ENCODE measurements at places on chromosomes 5 and 9.

DNA sequence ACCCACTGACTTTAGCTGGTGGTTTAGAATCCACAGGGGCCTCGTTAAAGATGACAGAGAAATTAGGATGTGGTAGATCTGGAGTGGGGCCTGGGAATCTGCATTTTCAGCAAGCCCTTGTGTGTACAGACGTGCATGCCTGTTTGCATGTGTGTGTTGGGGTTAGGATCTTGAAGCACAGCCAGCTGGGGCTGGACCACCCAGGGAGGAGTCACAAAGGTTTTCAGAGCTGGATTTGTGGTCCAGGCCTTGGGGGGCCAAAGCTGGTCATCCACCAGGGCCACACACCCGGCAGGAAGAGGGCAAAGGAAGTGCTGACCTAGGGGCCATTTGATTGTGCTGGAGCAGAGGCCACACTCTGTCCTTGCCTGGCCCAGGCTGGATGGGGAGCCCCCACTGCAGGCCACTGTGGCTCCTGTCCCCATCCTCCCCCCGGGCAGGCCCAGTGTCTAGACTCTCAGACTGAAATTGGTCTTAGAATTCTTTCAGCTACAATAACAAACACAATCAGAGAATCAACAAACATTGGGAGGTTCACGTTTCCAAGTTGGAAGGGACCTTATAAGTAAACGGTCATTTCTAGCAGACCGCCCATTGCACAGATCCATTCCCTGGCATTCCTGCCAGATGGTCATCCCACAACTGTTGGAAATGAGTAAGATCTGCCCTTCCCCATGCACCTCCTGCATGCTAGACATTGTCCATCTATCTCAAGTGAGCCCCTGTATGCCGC is 10.3 kb downstream of the CDX1 start:
- no peak for DNase-seq

DNA sequence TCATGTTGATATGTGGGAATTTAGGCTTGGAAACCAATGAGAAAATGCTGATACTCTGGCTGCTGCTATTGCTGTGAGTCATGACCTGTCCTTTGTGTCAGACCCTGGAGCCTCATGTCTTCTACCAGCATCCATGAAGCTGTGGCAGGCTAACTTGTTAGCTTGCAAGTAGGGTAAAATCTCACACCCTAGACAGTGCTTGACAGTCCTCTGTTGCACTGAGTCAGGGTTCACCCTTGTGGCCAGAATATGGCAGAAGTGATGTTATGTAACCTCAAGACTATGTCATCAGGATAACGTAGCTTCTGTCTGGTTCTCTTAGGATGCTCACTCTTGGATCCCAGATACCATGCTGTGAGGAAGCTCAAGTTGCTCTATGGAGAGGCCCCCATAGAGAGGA is 110.8 kb downstream of the LHX2 start:
- no peak for DNase-seq

DNA sequence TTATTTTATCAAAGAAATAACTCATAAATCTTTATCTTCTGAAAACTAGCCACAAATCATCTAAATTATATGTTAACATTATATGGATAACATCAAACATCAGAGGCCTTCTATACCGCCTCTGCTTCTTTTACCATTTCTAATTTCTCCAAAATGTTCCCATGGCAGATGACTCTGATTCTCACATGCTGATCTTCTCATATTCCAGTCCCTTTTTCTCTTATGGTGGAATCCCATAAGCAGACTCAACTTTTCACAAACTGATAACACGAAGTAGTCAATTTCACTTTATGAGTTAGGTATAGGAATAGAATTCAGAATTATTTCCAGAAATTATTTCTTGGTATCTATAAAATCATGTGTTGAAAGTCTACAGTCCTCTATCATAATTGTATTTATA is 212.3 kb downstream of the ENC1 start:
- no peak for DNase-seq

GRCh38 chr5:65478336-65478735 is 3.4 kb downstream of the ADAMTS6 start:
- no peak for DNase-seq

DNA sequence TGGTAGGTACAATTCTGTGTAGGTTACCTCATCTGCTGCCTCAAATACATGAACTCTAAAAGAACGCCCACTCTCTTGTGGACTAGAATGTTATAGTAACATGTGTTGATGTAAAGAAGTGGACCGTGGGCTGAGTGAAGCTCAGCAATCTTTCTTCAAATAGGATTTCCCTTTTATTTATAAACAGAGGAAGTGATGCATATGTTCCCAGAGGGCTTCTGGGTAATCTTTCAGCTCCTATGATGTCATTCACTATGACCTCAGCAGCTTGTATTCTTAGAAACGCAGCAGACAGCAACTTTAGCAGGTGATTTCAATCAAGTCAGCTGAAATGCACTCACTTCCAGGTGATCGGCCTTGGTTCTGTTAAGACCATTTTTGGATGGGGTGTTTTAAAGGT is 14.4 kb downstream of the F2RL2 start:
- DNase-seq = no peak

DNA sequence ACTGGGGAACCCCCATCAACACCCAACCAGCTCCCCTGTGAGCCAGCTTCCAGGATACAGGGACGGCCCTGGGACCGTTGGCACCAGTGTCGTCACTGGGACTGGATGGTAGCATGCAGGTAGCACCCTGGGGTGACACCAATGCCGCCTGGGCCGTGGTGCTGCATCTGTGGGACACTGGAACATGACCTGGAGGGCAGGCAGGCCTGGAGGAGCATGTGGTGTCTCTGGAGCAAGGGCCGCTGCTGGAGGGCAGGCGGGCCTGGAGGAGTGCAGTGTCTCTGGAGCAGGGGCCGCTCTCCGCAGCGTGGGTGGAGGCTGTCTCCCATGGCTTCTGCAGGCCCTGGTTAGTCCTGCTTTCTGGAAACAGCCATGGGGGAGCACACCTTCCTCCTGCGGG is 13.1 kb downstream of the LPCAT1 start:
- peak; percentile 38 for DNase-seq

GRCh38 chr9:21294904-21295538 is 10.1 kb downstream of the IFNA5 start:
- DNase-seq = no peak

DNA sequence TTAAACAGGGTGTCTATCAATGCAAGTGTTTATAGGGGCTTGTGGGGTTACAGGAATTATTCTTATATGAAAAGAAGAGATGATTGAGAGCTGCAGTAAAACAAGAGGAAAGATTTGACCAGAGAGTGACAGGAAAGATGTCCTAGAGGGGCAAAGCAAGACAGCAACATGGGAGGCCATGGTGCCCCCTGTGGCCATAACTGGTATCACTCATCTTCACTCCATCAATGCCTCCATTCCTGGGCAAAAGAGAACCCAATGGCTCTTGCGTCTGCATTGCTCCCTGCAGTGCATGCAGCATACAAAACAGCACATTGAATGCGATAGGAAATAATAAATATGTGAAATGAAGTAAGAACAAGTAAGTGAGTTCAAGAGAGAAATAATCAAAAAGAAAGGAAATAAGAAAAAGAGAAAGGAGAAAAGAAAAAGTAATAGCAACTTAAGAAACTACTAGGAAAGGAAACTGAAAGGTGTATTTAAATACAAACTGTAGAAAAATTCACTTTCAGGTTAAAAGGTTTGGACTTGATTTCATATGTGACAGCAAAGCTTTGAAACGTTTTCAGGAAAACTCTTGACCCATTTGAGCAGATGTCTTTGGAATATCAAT is 206.6 kb downstream of the SEMA5A start:
- DNase-seq = no peak

Data from activated CD8-positive, alpha-beta memory T cell treated with anti-CD3 and anti-CD28 coated beads, Interleukin-2, amount 10 ng/mL, durations not matched to agents 7 days and 5 days (primary cell).